ENCODE measurements at places on chromosomes 1 and 21.

DNA sequence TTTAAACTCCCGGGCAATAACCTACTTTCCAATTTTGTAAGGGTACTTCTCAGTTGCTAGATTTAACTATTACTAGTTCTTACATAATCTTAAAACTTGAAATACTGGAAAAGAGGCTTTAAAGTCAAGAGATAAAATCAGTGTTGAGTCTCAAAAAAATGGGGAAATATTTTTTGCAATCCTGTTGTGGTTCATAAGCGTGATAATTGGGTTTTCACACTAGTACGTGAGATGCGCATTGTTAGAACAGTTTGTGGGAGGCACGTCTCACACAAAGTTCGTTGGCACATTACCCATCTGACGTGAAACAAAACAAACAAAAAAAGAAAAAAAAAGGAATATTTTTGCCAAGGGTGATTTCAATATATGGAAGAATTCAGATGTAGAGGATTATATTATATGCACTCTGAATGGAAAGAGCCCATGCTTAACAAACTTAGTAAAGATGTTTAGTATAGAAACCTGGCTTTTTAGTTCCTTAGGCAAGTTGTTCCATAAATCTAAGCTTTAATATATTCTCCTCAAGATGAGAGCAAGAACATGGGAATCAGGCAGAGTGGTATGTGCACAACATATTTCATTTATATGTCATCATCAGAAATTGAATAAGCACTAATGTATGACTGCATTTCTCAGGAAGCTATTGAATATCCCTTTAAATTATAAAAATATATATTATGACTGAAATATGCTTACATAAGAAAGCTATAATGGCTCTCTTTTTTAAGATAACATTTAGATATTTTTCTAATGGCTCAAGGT lies 73.9 kb upstream of the TNFSF4 start:
- DNase-seq: no peak

DNA sequence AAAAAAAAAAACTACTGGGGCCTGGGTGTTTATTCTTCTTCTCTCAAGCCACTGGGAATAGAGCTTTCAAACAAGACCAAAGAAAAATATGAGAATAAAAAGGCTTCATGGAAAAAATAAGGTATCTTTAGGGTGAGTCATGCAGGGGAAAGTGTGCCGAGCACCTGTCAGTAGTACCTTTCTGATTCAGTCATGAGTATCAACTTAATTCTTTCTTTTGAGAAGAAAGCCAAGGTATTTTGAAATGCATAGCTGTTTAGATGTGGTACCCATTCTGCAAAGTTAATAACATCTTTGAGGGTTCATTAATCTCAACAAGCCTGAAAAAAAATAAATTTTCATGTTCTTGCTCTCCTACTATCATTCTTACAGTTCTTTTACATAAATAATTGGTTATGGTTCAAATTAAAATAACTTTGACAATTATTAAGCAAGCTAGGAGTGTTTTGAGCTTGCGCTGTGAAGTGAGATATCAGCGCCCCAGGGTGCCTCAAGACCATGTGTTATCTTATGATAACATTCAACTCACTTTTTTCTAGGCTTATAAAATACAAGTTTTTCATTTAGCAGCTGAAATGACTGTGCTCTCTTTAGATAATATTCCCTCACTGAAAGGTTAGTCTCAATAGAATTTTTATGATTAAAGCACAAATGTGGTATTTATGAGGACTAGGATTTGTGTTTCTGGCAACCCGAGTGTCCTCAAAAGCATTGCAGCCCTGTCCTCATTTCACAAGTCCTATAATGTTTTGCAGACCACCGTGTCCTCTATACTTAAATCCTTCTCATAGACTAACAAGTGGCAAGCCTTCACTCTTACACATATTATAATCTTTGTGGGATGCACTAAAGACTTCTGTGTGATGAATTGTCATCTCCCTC lies 138.6 kb downstream of the SLC44A5 start:
- no peak for DNase-seq

DNA sequence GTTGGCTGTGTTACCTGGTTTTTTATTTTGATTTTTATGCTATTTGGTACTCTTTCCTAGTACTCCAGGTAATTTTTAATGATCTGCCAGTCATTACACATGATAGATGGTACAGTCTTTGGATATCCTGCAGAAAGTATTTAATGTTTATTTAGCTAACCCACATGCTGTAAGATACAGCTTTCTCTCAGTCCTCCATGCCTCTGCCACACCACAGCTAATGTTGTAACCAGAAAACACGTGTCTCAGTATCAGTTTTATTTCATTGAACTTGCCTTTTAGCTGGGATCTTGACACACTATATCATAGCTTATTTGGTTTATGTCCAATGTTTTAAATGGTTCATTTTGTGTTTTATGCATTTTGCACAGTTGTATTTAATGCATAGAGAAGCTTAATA lies 1648.4 kb downstream of the KCNT2 start:
- DNase-seq: no peak

DNA sequence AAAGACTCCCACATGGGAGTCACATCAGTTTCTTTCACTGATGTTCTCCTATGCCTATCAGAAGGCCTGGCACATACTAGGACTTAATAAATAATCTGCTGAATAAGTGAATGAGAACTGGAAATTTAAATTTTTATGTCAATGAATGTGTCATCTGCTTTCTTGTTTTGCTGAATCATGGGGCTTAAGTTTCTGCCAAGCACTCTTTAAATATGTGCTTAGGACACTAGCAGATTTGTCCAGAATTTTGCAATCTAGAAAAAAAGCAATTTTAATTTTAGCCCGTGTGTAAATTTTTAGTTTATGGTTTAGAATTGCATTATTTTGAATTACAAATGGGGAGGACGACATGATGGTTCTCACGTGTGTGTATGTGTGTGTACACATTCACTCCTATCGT lies 803.1 kb downstream of the USP25 start:
- DNase-seq: no peak

GRCh38 chr1:167627615-167627864 lies 2.5 kb upstream of the RCSD1 start:
- DNase-seq: no peak

- no peak for DNase-seq
Measured at GRCh38 chr1:158283965-158284364, 5.8 kb upstream of the CD1C start.

DNA sequence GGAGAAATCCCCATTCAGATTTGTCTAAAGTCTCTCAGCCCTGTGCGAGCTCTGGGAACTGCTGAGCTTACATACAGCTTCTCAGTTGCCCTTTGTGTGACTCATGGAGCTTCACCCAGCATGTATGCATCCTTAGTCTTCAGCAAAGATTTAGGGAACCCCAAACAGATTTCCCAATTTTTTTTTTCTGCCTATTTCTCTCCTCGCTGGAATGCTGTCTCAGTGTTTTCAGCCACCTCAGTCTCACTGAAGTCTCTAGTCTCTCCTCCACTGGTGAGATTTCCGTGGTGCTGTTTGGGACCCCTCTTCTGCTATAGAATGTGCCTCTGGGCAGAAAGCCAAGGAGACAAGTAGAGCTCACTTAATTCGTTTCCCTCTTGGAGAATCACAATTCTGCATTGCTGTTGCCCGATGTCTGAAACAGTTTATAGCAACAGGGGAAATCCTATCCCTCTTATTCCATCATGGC lies 28.1 kb upstream of the TXLNA start:
- no peak for DNase-seq

- DNase-seq: no peak
Measured at GRCh38 chr21:38718481-38718880, 87.2 kb upstream of the ETS2 start.

DNA sequence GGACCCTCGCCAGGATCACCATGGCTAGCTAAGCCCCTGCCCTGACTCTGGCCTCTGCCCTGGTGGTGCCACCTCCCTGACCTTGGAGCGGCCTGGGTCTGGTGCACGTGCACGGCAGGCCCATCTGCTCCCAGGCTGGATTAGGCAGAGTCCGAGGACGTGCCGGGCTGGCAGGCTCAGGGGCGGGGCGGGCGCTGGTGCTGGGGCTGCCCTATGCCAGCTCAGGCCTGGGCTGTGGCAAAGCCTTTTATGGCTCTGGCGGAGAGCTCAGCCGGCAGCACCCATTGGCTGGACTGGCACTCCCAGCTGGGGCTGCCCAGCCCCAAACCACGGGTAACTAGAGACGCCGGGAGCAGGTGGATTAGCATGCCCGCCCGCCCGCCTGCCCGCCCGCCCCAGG lies 17.1 kb upstream of the EDN2 start:
- DNase-seq: no peak

DNA sequence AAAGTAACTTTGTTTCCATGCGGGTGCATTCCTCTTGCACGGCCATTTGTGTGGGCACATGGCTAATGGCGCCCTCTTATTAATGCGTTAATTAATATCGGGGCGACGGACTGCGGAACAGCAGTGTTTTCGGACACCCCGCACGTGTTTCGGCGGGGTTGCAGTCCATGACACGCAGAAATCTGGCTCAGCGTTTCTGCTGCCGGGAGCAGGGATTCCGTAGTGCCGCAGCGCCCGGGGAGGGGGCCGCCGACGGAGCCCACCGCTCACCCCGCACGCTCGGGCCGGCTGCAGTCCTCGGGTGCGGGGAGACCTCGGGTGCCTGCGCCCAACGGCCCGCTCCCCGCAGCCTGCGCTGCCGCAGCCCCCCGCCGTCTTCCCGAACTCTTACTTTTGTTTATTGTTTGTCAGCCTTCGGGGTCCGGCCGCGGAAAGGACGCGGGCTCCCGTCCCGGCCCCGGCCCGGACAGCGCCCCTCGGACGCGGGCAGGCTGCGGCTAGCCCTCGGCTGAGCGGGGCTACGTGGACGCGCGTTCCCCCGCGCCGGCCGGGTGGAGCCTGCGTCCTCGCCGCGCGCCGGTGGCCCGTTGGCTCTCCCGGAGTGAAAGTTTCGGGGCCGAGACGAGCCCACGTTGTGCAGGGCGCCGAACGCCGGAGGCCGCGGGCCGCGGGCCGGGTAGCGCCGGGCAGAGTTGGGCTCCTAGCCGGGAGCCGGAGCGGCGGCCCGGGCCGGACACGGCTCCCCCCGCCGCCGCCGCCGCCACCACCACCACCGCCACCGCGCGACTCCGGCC lies 849 bp downstream of the NFIA start:
- DNase-seq: peak; percentile 65

GRCh38 chr1:11143907-11144306 lies 44.2 kb upstream of the EXOSC10 start:
- DNase-seq: no peak

DNA sequence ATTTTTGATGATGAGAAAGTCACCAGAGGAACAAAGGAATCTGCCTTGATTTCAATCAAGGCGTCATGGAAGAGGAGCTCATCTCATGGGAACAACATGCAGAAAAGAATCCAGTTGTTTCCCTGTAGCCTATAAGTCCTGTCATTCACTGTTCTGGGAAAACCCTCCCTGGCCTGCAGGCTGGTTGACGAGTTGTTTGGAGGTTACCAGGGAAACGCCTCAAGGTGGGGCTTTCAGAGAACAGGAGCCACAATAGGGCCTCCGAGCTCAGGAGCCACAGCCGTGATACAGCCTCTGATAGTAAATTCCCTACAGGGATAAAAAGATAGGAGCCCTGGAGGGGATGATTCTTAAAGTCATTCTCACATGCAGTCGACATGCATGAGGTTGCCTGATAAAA lies 135.2 kb downstream of the PSMG1 start:
- DNase-seq: no peak

DNA sequence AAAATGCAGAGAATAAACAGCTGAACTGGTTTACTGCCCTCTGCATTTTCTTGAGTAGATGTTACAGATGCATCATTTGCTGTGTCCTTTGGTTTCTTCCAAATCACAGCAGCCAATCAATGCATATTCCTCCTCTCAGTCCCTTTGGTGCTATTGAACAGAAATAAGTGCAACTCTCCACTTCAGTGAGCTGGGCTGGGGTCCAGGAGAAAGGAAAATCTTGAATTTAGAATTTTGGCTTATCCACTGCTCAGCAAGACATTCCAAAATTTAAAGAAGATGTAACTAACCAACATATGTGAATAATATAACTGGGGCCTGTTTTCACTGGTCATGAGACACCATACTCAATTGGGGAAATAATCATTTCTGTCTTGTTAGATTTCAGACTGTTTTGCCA lies 39.2 kb downstream of the PRMT6 start:
- DNase-seq: no peak

DNA sequence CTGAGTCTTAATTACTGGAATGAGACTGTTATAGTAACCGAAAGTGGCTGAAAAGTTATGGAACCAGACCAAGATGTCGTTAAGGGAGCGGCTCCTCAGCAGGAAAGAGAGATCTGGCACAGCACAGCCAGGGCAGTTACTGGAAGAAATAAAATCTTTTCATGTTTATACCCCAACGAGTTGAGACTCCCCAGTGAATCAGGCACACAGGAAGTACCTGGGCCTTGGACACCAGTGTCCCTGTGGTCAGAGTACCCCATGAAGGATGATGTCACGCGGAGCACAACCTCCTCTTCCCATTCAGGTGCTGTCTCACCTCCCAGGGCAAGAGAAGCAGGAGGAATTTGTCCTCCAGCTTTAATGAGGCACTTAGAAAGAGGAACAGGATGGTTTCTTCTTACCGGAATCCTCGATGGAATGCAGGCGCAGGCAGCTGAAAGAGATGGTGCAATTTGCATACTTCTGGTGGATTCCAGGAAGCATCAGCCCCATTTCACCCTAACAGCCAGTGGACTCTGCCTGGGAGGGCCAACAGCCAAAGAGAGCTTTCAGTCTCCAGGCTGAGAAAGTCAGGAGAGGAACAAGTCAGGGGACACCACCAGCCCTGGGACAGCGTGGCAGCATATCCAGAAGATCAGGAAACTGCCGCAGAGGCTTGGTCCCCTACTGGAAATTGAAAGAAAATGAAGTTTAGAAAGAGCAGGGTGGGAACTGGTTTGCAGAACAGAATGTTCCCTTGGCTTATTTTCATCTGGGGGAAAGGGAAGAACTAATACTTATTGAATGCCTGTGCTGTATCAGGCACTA lies 35.9 kb upstream of the CTTNBP2NL start:
- DNase-seq: no peak

GRCh38 chr1:156155756-156156510 lies 2.5 kb downstream of the SEMA4A start:
- no peak for DNase-seq

GRCh38 chr1:116133696-116134475 lies 22.7 kb downstream of the MAB21L3 start:
- DNase-seq: no peak

DNA sequence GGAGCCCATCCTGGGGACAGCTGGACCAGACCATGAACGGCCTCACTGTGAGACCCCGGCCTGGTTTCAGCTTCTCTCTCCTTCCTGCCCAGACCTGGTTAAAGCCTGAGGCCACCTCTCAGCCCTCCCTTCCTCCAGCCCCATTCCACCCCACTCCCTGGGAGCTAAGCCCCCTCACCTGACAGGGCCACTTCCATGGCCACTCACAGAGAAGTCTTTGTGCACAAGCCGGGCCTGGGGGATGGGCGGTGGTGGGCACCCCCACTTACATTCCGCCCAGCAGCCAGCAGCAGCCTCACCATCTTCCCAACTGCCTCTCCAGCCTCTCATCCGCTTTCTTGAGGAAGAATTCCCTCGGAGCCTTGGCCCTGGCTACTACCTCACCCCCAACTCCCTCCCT lies 40.4 kb downstream of the RHBG start:
- DNase-seq: no peak

GRCh38 chr21:22889445-22889844 lies 1891.2 kb downstream of the NCAM2 start:
- no peak for DNase-seq
